ENCODE measurements at places on chromosomes 3 and 15. TPM values are rescaled to one million over a fixed set of nuclear protein-coding genes. Genes with fewer than 3 reads are reported as not detected.

ITIH4 gene
- 0.46 TPM for polyA plus RNA-seq

ITGA11 gene
- polyA plus RNA-seq = 1.0 TPM

SYNPR gene
- not detected for polyA plus RNA-seq

ALPK3 gene
- 18.7 TPM for polyA plus RNA-seq

RTP4 gene
- polyA plus RNA-seq = 0.08 TPM

CLRN1 gene
- polyA plus RNA-seq = not detected

ISLR2 gene
- polyA plus RNA-seq = not detected

NR2E3 gene
- polyA plus RNA-seq = 0.04 TPM

TBC1D21 gene
- not detected for polyA plus RNA-seq

HRG gene
- not detected for polyA plus RNA-seq

HHLA2 gene
- polyA plus RNA-seq = not detected

ZNF860 gene
- polyA plus RNA-seq = 0.19 TPM

ADCY5 gene
- 0.08 TPM for polyA plus RNA-seq

STRIT1 gene
- not detected for polyA plus RNA-seq

SHC4 gene
- 0.10 TPM for polyA plus RNA-seq

DAZL gene
- not detected for polyA plus RNA-seq

GTPBP8 gene
- 23.6 TPM for polyA plus RNA-seq

IGDCC3 gene
- not detected for polyA plus RNA-seq

FAM81A gene
- 0.28 TPM for polyA plus RNA-seq

SLC22A14 gene
- 0.10 TPM for polyA plus RNA-seq

MYZAP gene
- 6.3 TPM for polyA plus RNA-seq

CHCHD6 gene
- polyA plus RNA-seq = 8.8 TPM
